ENCODE measurements at places on chromosomes 16 and 17.

GRCh38 chr16:15798671-15799070 lies 58.2 kb downstream of the MYH11 start:
- DNase-seq: no peak

DNA sequence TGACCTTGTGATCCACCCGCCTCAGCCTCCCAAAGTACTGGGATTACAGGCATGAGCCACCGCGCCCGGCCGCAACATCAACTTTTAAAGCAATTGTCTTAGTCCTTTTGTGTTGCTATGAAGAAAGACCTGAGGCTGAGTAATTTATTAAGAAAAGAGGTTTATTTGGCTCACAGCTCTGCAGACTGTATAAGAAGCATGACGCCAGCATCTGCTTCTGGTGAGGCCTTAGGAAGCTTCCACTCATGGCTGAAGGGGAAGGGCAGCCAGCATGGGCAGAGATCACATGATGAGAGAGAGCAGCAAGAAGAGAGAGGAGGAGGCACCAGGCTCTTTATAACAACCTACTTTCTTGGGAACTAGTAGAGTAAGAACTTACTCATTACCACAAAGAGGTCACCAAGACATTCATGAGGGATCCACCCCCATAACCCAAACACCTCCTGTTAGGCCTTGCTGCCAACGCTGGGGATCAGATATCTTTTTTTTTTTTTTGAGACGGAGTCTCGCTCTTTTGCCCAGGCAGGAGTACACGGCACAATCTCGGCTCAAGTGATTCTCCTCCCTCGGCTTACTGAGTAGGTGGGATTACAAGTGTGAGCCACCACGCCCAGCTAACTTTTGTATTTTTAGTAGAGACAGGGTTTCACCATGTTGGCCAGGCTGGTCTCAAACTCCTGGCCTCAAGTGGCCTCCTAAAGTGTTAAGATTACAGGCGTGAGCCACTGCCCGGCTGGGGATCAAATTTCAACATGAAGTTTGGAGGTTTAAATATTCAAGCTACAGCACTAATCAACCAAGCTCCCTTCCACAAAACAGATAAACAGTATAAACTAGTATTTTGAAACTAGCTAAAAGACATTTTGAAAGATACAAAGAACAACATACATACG lies 21.4 kb upstream of the GPT2 start:
- no peak for DNase-seq

DNA sequence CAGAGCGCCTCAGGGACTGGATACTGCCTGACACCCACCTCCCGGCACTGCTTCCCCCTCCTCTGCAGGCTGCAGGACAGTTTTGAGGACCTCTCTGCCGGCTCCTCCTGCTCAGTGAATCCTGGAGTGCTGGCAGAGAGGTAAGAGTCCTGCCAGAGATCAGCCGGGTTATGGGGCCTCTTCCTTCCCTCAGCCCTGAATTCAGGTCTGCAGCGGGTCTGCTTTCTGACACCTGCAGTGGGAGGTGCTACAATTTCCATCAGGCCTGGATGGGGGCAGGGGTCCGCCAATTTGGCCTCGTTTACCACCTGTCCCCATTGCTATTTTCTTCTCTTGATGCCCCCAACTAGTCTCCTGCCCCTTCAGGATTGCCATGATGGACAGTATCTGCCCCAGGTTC lies 3.0 kb upstream of the NEURL4 start:
- DNase-seq: no peak

GRCh38 chr17:40526668-40527067 lies 25.2 kb upstream of the TNS4 start:
- DNase-seq: no peak

GRCh38 chr16:68116256-68116867 lies 31.2 kb downstream of the NFATC3 start:
- DNase-seq: no peak

GRCh38 chr16:5011637-5012036 lies 22.1 kb downstream of the NAGPA start:
- DNase-seq: no peak

DNA sequence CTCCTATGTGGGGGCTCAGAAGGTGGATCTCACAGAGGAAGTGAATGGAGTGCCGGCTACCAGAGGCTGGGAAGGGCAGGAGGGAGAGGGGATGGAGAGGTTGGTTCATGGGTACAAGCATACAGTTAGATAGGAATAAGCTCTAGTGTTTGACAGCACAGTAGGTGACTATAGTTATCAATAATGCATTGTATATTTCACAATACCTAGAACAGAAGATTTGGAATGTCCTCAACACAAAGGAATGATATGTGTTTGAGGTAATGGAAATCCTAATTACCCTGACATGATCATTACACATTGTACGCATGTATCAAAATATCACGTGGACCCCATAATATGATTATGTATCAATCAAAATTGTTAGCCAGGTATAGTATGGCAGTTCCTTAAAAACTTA lies 38.9 kb upstream of the MED9 start:
- no peak for DNase-seq

GRCh38 chr17:36470499-36470898 lies 16.0 kb upstream of the ZNHIT3 start:
- no peak for DNase-seq

- DNase-seq: no peak
Measured at GRCh38 chr17:47221154-47221553, 12.0 kb downstream of the MYL4 start.

DNA sequence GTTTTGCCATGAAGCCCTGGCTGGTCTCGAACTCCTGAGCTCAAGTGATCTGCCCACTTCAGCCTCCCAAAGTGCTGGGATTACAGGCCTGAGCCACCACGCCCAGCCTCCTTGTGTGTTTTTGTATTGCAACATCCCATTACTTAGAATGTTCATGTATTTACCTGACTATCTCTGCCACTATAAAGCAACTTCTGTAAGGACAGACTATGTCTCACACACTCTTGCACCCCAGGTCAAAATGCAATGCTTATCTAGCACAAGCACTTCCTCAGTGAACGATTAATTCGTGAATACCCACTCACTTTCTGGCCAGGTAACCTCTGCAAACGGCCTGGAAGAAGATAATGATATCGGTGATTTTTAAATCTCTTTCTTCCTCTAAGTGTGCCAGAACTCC lies 82.6 kb downstream of the NDEL1 start:
- DNase-seq: no peak

DNA sequence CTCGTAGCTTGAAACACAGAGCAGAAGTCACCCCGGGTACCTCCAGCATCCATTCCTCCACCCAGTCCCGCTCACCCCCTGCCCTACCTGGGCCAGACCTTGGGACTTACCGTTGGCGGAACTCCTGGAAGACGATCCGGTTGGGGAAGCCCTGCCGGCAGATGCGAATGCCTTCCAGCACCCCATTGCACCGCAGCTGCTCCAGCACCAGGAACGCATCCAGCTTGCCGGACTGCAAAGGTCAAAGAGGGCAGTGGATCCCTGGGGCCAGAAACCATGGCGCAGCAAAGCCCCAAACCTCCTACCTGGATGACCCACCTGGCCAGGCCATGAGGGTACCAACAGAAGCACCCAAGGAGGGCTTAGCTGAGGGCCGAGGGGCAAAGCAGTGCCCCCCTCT lies 97.9 kb downstream of the NDE1 start:
- DNase-seq: no peak

DNA sequence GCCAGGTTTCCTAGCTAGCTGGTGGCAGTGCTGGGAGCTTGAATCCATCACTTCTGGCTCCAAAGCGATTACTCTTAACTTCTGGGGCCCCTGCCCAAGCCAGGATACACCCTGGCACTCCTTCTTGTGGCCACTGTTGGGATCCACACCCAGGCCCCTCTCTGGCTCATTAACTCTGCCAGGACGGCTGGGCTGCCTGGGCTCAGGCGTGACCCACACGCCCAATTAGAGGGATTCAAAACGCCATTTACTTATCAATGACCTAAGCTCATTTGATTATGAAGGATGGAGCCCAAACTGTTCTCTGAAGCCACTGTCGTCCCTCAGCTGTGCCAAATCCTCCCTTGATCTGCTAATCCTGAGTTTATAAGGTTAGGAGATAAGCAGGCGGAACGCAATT lies 79.7 kb upstream of the BRD7 start:
- no peak for DNase-seq

- DNase-seq: no peak
Measured at GRCh38 chr17:40124279-40125141, 2.7 kb downstream of the MSL1 start.

DNA sequence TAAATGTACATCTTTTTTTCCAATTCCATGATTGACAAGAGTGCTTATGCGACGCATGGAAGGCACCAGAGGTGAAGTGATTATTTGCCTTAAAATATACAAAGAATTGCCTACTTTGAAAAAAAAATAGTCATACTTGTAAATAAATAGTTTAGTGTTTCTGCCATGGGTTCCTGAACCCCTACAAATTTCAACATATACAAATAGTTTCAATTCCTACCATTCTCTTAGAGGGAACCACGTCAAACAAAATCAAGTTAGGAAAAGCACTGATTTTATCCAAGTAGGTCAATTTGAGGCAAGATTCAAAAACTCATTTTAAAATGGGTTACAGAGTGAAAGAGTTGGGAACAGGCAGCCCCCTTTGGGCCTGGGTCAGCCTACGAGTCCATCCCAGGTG lies 11.7 kb downstream of the CMTM3 start:
- DNase-seq: no peak

DNA sequence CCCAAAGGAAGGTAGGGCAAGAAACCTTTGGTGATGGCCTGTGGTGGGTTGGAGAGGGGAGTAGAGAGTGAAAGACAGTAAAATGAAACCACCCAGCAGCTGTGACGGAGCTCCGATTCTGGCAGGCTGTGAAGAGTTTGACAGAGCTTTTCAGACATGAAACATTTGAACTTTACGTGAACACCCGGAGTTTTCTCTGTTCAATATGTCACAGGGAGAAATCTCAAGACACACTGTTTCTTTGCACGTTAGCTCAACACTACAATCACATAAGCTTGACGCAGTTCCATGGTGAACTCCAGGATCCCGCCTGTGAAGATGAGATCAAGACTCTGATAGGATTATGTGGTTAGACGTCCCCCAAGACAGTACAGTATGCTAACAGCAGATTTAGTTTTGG lies 79.6 kb upstream of the CDH11 start:
- DNase-seq: no peak

- no peak for DNase-seq
Measured at GRCh38 chr16:11742093-11742535, 543 bp downstream of the TXNDC11 start.

DNA sequence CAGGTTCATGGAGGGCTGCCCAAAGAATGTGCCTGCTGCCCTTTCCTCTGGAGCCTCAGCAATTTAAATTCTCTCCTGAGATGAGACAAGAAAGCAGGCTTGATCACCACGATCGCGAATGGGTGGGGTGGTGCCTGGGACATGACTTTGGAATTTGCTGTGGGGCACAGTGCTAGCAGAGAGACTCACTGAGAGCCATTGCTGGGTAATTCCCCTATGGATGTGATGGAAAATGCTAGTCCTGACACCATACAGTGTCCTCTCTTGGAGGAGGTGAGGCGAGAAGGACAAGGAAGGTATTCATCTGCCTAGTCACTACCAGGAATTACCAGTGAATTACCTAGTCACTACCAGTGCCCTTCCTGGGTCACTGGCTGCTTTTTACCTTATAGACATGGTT lies 15.5 kb downstream of the FAM20A start:
- no peak for DNase-seq

DNA sequence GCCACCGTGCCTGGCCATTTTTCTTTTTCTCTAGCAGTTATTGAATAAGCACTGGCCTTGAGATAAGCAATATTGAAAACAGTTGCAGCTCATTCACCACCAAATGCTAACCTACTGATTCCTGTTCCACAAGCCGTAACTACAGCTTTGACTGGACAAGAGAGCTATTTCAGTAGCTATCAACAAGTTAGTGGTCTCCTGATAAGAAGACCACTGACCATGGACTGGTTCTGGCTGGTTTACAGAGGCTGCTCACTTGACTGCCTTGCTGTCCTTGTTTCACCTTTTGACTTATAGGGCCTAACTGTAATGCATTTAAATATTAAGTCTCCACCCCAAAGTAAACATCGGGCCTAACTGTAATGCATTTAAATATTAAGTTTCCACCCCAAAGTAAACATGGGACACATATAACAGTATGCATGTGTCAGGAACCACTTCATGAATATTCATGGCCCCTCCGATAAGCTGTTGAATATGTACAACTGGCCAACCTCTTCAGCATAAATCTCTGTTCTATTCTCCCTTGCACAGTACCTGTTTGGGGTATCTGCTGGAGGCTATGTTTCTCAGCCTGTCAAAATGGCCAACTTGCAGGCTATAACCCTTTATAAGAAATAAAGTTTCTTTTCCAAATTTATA lies 94.1 kb downstream of the USP32 start:
- DNase-seq: no peak

- no peak for DNase-seq
Measured at GRCh38 chr16:20740007-20740883, 1.4 kb downstream of the THUMPD1 start.

GRCh38 chr16:23408242-23408822 lies 44.7 kb downstream of the COG7 start:
- no peak for DNase-seq

DNA sequence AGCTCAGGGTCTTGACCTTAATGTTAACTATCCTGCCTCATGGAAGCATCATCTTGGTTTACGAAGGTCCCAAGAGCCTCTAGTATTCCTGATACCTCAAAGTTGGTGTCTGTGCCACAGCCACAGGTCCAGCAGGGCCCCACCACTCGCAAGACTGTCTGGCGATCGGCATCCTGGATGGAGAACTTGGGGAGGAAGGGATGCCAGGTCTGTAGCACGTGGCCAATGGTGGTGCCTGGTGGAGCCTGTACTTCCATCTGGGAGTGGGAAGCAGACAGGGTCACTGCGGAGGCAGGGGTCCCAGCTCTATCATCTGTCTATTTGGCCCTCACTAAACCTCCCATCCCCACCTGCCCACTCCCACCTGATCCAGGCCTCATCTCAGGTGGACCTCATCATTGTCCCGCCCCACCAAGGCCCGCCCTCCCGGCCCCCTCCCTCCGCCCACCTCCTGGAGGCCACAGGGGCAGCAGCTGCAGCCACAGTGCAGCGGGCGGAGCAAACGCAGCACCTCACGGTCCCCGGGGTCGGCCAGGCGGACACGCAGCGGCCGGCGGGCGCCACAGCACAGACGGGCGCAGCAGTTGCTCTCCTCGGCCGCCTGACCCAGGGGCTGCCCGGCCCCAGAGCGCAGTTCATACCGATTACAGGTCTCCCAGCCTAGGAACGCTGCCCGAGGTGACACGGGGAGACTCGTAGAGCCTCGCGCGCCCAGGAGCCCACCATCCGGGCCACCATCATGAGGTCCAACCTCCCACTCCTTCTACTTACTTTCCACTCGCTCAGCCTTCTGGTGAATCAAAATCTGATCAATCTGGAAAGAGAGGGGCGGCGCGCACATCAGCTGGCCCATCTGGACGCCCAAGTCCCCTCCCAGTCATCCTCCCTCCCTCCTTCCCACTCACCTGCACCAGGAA lies 1.4 kb downstream of the PLSCR3 start:
- no peak for DNase-seq

- no peak for DNase-seq
Measured at GRCh38 chr16:85253084-85253941, 141.0 kb upstream of the CIBAR2 start.

GRCh38 chr16:80258407-80258806 lies 282.4 kb upstream of the DYNLRB2 start:
- DNase-seq: no peak

Measured in NCI-H1436 treated with DMSO at 0.1 percent for 48 hours (cell line).